NCI-H187 (cell line): ENCODE measurements at places on chromosomes 13 and 19.

DNA sequence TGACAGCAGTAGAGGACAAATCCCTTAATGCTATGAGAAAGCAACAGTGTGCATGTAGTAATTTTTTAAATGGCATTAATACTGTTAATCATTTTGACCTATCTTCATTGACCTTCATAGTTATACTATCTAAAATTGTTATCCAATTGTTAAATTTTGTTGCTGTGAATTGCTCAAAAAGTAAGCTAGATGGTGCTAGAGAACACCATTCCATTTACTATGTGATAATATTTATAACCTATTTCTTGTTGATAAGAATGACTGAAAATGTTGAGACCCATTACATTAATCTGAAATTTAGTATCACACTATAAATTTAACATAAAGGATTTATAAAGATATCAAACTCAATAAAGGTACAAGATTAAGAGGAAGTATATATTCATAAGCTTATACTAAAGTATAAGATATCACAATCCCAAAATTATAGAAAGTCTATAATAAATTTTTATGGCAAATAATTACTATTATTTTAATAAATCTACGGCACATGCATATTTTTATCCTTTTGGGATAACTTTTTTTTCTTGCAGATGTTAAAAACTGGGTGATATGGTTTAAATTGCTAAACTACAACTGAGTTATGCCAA, 1573.3 kb downstream of the PCDH9 start:
- no peak for DNase-seq

DNA sequence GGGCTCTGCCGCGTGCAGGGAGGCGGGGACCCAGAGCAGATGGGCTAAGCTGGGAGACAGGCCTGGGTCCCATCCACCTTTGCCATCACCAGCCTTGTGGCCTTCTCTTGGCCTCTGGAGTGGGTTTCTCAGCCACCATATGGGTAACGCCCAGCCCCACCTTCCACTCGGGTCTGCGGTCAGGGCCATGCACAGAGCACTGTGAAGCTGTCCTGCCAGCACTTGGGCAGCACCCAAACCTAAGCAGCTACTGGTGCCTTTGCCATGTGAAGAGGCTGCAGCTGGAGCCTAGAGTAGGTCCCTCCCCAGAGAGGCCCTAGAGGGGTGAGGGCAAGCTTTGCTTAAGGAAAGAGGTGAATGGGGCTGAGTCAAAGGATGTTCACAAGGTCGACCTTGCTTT, 24.1 kb upstream of the NPAS1 start:
- DNase-seq = no peak

- no peak for DNase-seq
These were observed 499 bp downstream of the LSM7 start for GRCh38 chr19:2327773-2328400.

DNA sequence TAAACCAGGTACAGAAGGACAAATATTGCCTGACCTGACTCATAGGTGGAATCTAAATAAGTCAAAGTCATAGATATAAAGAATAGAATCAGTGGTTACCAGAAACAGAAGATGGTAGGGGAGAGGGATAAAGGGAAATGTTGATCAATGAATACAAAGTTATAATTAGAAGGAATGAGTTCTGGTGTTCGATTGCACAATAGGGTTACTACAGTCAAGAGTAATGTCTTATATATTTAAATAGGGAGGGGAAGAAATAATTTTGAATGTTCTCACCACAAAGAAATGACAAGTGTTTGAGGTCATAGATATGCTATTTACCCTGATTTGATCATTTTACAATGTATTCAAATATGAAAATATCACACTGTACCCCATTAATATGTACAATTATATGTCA, 1541.2 kb downstream of the SLITRK1 start:
- DNase-seq = no peak

GRCh38 chr13:112793545-112794445, 104.0 kb downstream of the ATP11A start:
- DNase-seq = no peak

DNA sequence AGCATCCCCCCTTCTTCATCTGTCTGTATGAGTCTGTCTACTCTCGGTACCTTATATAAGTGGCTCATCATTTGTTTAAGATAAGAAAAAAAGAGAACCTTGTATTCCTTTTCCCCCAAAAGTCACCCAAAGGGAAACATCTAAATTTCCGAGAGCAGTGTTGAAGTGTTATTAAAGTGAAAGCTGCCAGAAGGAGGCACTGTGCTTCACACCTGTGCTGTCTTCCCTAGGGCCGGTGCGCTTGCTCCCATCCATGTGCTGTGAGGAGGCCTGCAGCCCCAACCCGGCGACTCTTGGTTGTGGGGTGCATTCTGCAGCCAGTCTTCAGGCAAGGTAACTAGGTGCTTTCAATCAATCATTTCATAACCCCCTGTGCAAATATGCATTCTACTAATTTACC, 97.5 kb downstream of the TNFRSF19 start:
- no peak for DNase-seq

GRCh38 chr13:51481656-51482055, 28.8 kb upstream of the INTS6 start:
- DNase-seq = no peak
